ENCODE measurements at places on chromosomes 3 and 15. TPM values are rescaled to one million over a fixed set of nuclear protein-coding genes. Genes with fewer than 3 reads are reported as not detected.

CHRM5 gene
- total RNA-seq = not detected

AMIGO3 gene
- total RNA-seq = 2.0 TPM

MME gene
- not detected for total RNA-seq

CHST13 gene
- total RNA-seq = not detected

SLC51A gene
- total RNA-seq = not detected

SLC12A1 gene
- total RNA-seq = not detected

MAGEL2 gene
- total RNA-seq = not detected

SUSD5 gene
- not detected for total RNA-seq

FGD5 gene
- 0.31 TPM for total RNA-seq

SKOR1 gene
- total RNA-seq = 0.21 TPM

TPM1 gene
- 7.4 TPM for total RNA-seq

MYL3 gene
- not detected for total RNA-seq

TMC3 gene
- not detected for total RNA-seq

CCR9 gene
- total RNA-seq = 0.08 TPM

PAQR5 gene
- not detected for total RNA-seq

WDR93 gene
- not detected for total RNA-seq

FOXL2NB gene
- total RNA-seq = not detected

LRRC2 gene
- total RNA-seq = 0.11 TPM

TEX55 gene
- total RNA-seq = not detected

DUOXA2 gene
- not detected for total RNA-seq
